ENCODE measurements at places on chromosomes 5 and 9.

DNA sequence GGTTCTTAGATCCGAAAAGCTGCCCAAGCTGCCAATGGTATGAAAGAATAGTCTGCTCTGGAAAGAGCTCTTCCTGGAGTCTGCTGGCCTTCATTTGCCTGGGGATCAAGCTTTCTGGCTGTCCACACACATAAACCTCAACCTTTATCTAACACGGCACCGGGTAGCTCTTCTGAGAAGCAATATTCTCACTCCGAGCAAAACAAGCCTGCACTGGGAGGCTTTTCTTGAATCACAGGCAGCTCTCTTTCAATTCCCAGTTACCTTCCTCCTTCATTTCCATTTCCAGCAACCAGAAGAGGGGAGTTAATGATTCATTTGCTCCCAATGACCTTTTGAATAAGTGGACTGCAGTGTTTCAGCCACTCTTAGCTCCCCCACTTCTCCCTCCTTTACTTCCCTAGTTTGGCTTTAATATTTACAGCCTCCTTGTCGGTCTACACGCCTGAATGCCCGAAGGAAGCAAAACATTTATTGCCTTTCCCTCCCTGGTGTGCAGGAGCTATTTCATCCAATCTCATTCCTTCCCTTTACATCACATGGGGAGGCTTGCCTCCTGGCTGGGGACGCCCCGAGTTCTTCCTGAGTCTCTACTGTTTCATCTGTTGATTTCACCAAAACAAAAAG lies 187.1 kb downstream of the ARHGEF28 start:
- peak; percentile 61 for DNase-seq

GRCh38 chr5:149641000-149641576 lies 59.8 kb downstream of the ARHGEF37 start:
- no peak for DNase-seq

- DNase-seq, result no peak
Measured at GRCh38 chr5:169960659-169961058, 19.6 kb downstream of the INSYN2B start.

DNA sequence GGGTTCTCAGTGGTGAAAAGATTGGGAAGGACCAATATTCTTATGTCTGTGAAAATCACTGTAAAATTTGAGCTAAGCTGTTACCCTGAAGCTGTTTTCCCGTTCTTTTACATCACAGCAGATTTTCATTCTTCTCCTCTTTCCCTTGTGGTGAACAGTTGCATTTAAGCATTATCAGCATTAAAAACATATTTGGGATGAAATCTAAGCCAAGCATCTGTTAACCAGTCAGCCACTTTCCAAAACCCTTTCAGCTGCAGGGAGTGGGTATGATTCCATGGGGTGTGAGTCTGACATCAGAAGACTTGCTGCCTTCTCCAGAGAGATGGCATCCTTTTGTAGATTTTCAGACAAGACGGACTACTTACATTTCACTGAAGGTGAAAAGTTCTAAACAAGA lies 97.2 kb downstream of the TRIO start:
- peak; percentile 73 for DNase-seq

DNA sequence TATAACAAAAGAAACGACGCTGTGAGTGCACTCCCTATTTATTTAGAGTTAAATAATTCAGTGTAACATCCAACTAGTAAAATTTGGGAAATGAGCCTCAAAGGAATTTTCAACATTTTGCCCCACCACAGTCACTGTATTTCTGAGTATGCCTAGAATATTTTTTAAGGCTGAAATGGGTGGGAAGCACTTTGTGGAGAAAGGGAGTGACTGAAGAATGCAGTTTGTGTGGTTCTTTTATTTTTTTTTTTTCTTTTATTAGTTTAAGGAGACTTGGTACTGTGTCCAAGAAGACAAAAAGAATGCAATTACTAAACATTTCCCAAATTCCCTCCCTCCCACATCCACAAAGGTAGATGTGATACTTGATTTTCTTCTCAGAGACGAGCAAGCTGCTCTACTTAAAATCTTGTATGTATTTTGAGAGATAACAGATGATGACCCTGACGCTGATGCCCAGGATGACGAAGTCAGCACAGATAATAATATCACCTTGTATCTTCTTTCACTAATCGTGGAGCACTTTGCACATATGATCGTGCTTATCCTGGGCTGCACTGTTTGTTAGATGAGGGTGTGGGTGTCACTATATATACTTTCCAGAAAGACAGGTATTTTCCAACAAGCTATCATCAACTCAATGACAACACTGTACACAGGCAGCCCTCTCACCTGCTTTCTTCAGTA lies 586.3 kb downstream of the RAB3C start:
- DNase-seq, result no peak

DNA sequence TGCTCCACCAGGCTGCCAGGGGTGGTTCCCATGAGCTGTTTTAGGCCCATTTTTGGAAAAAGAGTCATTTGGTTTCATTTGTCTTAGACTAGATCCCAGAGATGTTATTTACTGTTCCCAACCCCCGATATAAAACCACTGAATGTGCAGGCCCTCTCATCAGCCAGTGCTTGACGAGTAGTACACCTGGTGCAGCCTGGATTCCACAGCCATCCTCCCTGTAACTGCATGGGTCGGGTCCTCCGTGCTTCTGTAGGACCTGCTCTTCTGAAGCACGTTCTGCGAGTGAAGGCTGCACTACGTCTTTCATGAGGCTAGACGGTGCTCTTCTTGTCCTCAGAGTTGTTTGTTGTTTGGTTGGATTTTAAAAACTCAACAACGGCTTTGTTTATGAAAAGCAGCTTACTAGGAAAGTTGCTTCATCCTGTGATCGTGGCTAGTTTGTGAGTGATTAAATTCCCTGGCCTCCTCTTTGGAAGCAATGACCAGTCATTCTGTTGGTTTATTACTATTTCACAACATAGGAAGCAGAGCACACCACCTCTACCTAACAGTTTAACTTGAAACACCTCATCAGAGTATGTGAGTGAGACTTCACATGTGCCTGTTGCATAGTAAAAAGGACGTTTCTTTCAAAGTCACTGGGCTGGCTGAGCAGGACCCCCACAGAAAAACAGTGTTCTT lies 135.2 kb downstream of the AOPEP start:
- DNase-seq, result no peak

- DNase-seq, result no peak
Measured at GRCh38 chr5:36938129-36938528, 61.6 kb downstream of the NIPBL start.

GRCh38 chr5:73392775-73393174 lies 55.8 kb downstream of the FOXD1 start:
- no peak for DNase-seq

GRCh38 chr9:22244139-22245011 lies 202.2 kb upstream of the DMRTA1 start:
- peak; percentile 52 for DNase-seq

GRCh38 chr5:83494087-83494620 lies 22.6 kb downstream of the VCAN start:
- no peak for DNase-seq

DNA sequence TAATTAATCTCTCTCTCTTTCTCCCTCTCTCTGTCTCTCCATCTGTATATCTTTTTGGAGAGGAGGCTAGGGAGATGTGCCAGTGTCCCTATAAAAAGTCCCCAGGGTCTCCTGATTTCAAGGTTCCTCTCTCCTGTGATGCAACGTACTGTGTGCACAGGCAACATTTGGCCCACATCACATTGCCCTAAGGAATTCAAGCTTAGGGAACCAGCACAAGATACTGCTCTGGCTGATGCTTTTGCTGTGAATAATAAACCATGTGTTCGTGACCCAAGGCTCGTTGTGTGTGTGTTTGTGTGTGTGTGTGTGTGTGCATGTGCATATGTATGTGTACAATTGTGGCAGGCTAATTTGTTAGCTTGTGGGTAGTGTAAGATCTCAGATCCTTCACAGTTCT lies 9.7 kb downstream of the SPATA9 start:
- peak; percentile 46 for DNase-seq

- DNase-seq, result peak; percentile 24
Measured at GRCh38 chr5:94916619-94917018, 298.1 kb downstream of the SLF1 start.

GRCh38 chr9:78940121-78940855 lies 631.5 kb upstream of the TLE4 start:
- peak; percentile 44 for DNase-seq

- DNase-seq, result peak; percentile 24
Measured at GRCh38 chr5:53256746-53257145, 147.2 kb upstream of the MOCS2 start.

- DNase-seq, result no peak
Measured at GRCh38 chr5:54873691-54874090, 111.7 kb downstream of the ESM1 start.

DNA sequence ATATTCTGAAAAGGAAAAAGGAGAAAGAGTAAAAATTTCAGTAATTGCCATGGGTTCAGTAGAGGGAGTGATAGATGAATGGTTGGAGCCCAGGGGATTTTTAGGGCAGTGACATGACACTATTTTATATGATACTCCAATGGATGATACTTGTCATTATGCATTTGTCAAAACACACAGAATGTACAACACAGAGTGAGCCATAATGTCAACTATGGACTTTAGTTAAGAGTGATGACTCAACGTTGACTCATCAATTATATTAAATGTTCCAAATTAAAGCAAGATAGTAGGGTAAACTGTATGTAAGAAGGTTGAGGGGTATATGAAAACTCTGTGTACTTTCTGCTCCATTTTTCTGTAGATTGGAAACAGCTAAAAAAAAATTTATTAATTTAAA lies 586.4 kb downstream of the TAF11L14 start:
- no peak for DNase-seq

- DNase-seq, result no peak
Measured at GRCh38 chr5:173065155-173065554, 9.0 kb downstream of the CREBRF start.

GRCh38 chr5:111234125-111234524 lies 9.9 kb downstream of the CAMK4 start:
- DNase-seq, result no peak

DNA sequence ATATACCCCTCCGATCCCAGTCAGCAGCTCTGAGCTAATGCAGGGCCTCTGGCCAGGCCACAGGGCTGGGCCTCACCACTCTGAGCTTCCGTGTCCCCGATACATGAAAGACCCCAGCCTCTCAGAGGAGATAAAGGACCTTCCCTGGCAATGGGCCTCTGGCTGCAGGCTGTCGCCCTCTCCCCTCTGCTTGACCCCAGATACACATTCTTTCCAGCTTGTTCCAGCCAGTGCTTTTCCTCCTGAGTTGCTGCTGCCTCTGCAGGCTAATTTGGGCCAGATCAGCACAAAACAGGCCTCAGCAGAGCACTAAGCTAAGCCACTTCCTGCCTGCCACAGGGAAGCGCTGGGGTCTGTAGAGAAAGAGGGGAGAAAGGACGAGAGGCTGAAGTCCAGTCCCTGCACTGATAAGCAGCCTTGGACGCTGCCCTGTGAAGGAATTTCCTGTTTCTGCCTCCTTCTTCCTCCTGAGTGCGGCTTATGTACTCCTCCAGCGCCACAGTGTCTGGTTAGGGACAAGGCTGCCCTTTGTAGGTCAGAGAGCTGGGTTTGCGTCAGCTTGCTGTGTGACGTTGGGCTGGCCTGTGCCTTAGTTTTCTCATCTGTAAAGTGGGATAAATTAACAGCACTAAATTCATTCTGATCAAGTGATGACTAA lies 73.0 kb upstream of the IL17B start:
- peak; percentile 90 for DNase-seq

GRCh38 chr5:10289353-10289752 lies 18.3 kb downstream of the CMBL start:
- no peak for DNase-seq

- no peak for DNase-seq
Measured at GRCh38 chr5:155019601-155020226, 6.2 kb downstream of the KIF4B start.

DNA sequence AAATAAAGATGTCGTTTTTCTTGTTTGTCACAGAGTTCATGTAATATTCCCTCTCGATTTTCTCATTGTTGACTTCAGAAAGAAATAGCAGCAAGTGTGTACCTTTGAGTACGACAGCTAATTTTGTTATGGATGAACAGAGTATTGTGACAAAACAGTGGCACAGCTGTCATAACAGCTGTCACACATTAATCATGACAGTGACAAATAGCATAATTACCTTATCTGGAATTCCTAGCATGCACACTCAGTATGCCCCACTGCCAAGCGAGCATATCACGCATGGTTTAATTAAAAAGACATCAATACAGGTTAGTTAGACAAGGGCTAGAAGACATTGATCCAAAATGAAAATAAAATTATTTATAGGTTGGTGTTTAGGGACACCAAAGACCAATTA lies 375.1 kb downstream of the SPATA31D1 start:
- DNase-seq, result no peak

DNA sequence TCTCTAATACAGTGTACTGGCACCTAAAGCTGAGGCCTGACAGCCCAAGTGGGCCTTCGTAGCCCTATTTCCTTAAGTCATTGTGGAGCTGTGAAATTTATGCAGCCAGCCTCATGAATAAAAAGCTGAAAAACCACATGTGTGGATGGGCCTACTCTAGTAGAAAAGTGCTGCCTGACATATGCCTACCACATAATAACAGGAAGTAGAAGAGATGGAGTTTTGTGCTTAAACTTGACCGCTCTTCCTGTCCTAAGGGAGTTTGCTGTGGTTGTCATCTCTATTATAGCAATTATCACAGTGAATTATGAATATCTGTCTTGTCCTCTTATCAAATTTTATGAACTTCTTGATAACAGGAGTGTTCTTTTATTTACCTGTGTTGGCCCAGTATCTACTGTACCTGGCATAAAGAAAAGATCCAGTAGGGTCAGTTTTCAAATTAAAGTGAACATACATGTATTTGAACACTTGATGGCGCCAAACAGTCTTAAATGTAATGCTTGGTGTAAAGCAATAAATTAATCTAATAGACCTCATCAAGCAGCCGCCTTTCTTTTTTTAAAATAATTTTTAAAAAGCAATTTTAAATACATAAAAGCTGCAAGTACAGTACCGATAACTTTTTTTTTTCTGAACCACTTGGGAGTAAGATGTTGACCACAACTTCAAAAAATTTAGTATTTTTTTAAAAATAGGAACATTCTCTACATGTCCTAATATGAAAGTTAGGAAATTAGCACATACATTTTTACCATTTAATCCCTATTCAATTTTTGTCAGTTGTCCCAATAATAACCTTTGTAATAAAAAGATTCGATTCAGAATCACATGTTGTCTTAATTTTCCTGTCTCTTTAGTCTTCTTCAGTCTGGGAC lies 51.0 kb downstream of the FKTN start:
- DNase-seq, result peak; percentile 21

DNA sequence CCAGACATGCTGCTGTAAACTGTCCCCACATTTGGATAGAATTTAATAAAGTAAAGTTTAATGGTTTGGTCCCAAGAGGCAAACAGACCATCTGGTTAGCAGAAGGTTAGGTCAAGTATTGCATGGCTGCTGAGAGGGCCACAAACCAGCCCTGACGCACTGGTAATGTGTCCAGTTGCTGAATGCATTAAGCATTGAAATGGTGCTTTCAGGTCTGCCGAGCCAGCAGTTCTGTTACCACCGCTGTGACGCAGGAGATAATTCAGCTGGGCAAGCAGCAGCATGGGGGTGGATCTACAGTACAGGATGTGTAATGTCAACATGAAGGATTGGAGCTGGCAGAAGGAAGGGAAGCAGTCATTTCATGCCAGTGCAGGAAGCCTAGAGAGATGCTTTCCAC lies 16.0 kb downstream of the ZNF462 start:
- DNase-seq, result peak; percentile 93

Data from umbilical cord (tissue), 2 donors.